ENCODE measurements at places on chromosomes 2 and 18.

- no peak for DNase-seq
Observed at GRCh38 chr2:230583581-230583980, 129.1 kb upstream of the CAB39 start.

- DNase-seq = no peak
Observed at GRCh38 chr2:58893656-58894351, 652.7 kb upstream of the FANCL start.

- DNase-seq = no peak
Observed at GRCh38 chr2:22215517-22215916, 1091.7 kb downstream of the TDRD15 start.

DNA sequence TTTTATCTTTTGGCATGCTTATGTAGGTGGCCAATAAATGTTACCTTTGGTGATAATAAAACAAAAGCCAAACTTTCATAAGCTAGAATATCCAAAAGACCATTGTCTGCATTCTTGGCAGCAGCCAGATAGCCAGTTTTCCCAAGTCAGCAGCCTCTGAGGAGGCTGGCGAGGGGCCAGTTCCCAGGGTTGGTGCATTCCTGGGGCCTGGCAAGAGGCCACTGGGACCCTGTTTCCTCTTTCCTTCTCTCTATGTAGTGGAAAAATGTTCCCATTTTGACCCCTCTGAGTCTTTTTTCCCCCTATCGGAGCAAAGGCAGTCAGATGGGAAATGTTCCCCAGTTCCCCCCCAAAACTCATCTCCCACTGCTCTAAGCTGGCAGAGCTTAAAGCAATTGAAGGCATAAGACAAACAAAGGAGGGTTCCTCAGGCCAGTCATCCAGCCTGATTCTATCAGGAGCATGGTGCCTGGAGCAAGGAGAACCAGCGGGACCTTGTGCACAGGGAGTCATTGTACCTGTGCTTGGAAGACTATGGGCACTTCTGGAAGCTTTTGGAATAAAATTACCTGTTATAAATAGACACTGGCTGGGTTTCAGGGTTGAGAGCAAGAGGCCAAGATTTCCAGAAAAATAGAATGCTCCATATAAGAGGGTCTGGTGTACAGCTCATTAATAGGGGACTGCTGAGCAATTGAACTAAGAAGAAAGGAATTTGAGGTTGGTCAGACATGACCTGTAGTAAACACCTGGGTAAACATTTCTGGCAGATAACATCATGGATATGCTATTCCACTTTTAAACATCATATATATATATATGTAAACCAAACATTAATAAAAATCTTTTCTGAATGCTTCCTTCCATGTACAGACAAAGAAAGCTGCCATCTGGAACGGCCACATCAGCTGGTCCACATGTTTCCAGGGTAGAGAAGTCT, 63.4 kb downstream of the NCKAP5 start:
- DNase-seq = no peak

GRCh38 chr2:197453914-197454398, 604 bp downstream of the COQ10B start:
- peak; percentile 90 for DNase-seq

- no peak for DNase-seq
Observed at GRCh38 chr2:99845296-99845695, 297.1 kb downstream of the AFF3 start.

DNA sequence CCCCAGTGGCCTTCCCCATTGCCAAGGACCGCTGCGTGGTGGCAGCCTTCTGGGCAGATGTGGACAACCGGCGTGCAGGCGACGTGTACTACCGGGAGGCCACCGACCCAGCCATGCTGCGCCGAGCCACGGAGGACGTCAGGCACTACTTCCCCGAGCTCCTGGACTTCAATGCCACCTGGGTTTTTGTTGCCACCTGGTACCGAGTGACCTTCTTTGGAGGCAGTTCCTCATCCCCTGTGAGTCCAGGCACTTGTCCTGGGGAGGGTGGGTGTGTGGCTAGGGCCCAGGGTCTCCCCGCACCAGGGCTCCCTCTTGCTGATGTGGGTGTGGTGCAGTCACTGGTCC, 31.9 kb downstream of the SNED1 start:
- no peak for DNase-seq

DNA sequence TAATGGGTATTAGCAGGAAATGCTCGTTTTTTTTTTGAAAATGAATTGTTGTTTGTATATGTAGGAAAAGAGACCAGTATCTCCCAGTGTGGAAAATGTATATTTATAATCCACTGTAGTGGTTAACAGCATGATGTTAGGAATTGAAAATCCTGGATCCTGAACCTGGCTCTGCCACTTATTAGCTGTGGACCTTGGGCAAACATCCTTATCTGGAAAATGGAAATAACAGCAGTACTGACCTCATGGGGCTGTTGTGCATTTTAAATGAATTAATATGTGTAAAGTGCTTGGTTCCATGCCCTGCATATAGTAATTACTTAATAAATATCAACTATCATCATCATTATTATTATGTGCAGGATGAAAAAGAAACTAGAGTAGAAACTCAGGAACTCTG, 251.3 kb downstream of the CDCA7 start:
- DNase-seq = no peak
